H54 (cell line): ENCODE measurements at places on chromosomes 12 and 14.

DNA sequence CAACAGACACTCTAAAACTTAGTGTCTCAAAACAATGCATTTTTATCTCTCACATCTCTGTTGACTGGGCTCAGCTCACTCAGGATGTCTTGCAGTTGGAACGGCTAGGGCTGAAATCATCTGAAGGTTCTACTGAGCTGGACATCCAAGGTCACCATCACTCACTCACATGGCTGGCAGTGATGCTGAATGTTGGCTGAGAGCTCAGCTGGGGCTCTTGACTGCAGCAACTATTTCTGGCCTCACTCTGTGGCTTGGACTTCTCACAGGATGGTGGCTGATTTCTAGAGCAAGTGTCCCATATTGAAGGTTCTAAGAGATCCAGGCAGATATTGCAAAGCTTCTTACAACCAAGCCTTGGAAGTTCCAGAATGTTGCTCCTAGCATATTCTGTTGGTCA is 166.5 kb downstream of the ZFP36L1 start:
- no peak for DNase-seq

DNA sequence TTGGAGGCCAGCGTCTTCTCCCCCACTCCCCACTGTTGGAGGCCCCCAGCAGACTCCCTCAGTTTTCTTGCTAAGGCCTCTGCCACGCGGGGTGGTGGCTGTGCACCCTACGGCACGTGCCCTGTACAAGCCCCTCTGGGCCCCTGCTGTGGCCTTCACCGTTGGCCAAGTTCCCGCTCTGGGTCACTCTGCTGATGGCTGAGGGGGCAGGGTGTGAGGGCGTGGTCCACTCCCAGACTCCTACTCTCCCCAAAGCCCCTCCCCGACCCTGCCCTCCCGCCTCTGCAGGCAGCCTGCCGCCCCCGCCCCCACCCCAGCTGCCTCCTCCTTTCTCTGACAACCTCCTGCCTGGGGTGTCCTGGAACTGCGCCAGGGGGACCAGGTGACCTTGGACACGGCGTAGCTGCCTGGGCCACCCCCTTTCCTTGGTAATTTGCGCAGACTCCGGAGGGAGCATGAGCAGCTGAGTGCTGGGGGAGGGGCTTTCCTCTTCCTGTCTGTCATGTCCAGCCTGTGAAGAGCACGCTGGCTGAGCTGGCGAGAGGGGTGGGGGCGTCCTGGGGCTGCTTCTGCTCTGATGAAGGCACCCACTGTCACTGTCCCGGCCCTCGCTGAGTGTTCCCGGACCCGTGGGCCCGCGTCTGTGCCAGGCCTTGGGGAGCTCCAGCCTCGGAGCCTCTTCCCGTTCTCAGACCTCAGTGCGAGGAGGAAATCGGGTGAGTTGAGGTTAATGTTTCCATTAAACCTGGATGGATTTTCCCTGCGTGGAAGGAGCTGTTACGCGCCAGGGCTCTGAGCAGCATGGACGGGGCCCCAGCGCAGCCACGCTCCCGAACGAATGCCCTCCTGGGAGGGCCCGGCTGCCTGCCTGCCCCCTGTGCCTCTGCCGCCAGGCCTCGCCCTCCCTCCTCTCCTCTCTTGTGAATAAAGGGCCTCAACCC is 85.0 kb downstream of the KIF26A start:
- DNase-seq: no peak

- no peak for DNase-seq
These were observed 8.6 kb downstream of the KRT2 start for GRCh38 chr12:52643233-52644077.

- no peak for DNase-seq
These were observed 53.2 kb upstream of the ESRRB start for GRCh38 chr14:76322594-76323220.

GRCh38 chr12:53617700-53618099 is 8.5 kb downstream of the ATF7 start:
- DNase-seq: no peak

DNA sequence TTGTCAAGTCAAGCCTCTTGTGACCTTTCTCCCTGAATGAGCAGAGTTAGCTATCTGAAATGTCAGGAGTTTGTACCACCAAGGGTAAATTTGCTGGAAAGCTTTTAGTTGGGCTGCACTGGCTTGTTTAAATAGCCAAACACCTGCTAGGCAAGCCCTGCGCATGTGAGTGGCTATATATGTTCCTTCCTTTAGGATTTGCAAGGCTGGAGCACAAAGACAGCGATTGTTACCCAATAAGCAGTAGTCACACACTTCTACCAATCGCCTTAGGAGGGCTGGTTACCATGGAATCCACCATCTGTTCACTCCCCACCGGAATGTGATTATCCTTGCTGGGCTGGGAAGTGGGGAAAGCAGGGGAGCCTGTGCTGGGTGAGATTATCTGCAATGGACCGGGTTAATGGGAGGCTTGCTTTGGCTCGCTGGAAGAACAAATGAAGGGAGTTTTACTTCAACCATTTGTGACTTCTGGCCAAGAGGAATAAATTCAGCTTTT is 102.5 kb downstream of the FGD4 start:
- DNase-seq: peak; percentile 4

- no peak for DNase-seq
These were observed 10.9 kb downstream of the HVCN1 start for GRCh38 chr12:110677982-110678381.

- no peak for DNase-seq
These were observed 387.8 kb upstream of the RPL10L start for GRCh38 chr14:47039336-47039735.

GRCh38 chr12:3195859-3196483 is 118.8 kb downstream of the TSPAN9 start:
- no peak for DNase-seq
